ENCODE measurements at places on chromosomes 4 and X.

- no peak for DNase-seq
Observed at GRCh38 chr4:122403861-122404260, 25.1 kb downstream of the ADAD1 start.

DNA sequence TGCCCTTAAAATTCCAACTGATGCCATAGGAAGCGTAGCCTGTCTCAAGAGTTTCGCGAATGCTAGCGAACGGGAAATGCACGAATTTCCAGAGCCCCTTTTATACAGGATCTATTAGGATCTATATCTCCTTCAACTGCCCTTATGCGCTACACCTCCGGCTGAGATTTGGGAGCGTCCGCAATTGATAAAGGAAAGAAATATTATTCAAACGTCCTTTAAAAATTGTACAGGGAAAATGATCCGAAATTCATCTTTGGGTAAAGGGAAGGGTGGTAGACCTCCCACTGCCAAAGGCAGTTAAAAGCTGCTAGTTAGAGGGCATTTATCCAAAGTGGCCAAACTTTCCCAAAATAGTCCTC, 609 bp downstream of the NR3C2 start:
- no peak for DNase-seq

DNA sequence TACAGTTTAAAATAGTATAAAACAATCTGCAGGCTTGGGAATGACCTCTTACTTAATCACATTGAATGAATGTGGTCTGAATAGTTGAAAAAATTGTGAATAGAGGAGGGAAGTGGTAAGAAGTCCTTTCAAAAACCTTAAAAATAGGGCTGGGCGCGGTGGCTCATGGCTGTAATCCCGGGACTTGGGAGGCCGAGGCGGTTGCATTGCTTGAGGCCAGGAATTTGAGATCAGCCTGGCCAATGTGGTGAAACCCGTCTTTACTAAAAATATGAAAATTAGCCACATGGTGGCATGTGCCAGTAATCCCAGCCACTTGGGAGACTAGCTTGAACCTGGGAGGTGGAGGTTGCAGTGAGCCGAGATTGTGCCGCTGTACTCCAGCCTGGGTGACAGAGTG, 36.5 kb downstream of the HERC3 start:
- DNase-seq, result no peak

GRCh38 chr4:181592221-181592745, 650.9 kb upstream of the TENM3 start:
- DNase-seq, result peak; percentile 6

- no peak for DNase-seq
Observed at GRCh38 chrX:153922932-153923857, 2.9 kb downstream of the ARHGAP4 start.

- DNase-seq, result peak; percentile 7
Observed at GRCh38 chr4:73311428-73311827, 52.8 kb upstream of the ANKRD17 start.

DNA sequence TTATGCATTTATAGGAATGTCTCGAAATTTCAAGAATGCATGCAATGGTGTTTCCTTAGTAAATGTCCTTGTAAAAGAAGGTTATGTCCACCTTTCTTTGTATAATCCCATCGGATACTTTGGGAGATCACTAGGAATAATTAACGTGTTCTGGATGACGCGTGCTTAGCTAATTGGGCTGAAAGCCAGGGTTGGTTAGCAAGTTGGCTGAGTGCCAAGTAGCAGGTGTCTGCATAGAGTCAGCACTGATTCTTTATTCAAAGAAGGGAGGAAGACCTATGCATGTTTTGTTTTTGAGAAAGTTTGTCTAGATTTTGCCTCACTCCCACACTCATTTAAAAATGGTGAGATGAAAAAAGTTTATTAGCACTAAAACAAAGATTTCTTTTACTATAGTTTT, 144.6 kb downstream of the SOX3 start:
- DNase-seq, result no peak

GRCh38 chrX:110363244-110363643, 4.6 kb downstream of the RTL9 start:
- DNase-seq, result no peak

- DNase-seq, result no peak
Observed at GRCh38 chr4:87580057-87580456, 28.3 kb upstream of the DSPP start.

DNA sequence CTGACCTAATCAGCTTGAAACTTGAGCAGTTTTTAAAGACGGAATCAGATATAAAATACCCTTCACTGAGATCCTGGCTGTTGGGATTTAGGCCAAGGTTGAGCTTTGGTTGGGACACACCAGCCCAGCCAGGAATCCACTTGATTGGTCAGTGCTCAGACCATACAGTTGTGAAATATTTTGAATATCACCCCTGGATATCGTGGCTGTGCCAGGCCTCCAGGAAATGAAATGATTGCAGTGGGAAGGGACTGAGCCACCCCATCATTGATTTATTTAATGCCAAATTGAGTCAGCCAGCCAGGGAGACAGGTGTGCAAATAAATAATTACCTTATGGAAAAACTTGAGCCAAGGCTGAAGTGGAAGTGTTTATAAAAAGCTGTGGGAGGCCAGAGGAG, 128.4 kb upstream of the SCML1 start:
- no peak for DNase-seq

GRCh38 chr4:177632481-177632880, 190.2 kb upstream of the AGA start:
- DNase-seq, result no peak

- DNase-seq, result no peak
Observed at GRCh38 chr4:143939528-143939927, 34.2 kb upstream of the GYPE start.
